ENCODE measurements at places on chromosomes 5 and 9.

DNA sequence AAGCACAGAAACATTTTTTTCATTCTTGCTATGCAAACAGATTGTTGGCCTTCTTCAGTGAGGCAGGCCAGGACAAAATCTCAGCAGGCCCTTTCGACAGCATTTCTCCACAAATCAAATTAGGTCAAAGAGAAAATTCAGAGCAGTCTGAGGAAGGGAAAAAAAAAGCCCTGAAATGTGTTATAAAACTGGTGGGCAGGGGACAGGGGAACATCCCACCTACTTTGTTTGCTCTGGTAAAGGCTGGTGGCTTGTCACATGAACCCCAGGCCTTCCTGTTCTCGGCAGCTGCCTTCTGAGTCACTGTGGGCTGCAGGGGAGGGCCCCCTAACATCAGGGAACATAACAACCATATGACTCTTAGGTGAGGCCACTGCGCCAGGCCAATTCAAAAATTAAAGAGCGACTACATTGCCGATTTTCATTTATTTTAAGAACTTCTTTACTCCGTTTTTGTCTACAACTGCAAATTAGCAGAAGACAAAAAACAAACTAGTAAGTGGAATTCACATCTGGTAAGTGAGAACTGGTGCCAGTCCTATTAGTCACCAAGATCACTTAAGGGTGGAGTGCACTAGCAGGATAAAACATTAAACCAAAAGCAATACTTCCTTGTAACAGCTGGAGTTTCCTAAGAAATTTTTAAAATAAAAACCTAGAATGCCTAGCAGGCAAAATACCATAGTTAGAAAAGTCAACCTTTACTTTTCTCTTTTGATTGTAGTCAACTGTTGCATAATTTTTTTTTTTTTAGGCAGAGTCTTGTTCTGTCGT, 46.2 kb upstream of the DENND4C start:
- DNase-seq: no peak

DNA sequence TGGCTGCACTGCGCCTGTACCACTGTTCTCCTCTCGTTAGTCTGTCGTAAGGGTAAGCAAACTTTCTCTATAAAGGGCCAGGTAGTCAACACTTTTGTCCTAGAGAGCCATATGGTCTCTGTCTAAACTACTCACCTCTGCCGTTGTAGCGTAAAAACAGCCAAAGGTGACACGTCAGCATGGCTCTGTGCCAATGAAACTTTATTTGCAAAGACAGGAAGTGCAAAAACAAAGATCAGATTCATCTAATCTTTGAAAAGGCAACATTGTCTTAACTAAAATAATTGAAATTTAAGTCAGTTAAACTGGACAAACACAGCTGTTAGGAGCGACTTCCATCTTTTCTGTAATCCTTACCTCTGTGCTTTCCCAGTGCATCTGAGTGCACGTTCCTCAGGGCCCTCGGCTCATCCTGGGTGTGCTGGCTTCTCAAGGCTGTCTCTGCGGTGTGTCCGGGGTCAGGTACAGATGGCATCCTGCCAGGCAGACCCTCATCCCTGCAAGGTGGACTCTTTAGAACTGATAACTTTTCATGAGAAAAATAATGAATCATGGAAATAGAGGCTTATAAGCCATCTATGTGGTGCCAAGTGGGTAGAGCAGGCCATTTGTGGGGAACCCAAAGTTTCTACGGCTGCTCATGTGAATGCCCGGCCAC, 35.2 kb upstream of the IRX4 start:
- no peak for DNase-seq

DNA sequence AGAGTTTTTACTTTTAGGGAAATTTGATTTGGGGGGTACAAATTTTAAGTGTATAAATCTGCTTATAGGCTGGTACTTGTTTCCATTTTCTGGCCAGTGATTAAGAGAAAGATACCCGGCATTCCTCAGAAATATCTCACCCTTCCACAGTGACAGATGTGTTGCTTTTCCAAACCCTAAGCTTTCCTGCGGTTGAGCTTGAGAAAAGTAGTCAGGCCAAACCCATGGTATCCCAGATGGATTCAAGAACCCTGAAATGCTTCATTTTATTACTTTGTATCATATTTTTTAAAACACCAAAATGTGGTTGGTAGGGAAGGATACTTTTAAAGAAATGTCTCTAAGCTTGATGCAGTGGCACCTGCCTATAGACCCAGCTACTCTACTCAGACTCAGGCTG, 23.5 kb downstream of the SPTAN1 start:
- DNase-seq: no peak

DNA sequence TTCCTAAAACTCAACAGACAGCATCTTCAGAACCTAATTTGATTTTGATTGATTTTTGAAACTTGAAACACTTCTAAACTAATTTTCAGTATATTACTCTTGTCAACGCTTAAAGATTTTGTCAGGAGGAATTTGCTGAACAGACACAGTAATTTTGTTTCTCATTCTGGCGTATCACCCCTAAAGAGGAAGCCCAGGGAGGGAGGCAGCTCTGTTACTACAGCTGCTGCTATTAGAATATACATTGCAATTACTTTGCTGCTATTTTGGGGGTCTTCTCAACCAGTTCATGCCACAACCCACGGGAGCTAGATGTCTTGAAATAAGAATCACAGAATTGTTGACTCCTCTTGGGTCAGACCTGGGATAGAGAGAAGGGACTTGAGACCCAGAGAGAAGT, 122.6 kb downstream of the TLR4 start:
- no peak for DNase-seq

- DNase-seq: no peak
Observed at GRCh38 chr5:59169768-59170150, 586.9 kb downstream of the RAB3C start.

DNA sequence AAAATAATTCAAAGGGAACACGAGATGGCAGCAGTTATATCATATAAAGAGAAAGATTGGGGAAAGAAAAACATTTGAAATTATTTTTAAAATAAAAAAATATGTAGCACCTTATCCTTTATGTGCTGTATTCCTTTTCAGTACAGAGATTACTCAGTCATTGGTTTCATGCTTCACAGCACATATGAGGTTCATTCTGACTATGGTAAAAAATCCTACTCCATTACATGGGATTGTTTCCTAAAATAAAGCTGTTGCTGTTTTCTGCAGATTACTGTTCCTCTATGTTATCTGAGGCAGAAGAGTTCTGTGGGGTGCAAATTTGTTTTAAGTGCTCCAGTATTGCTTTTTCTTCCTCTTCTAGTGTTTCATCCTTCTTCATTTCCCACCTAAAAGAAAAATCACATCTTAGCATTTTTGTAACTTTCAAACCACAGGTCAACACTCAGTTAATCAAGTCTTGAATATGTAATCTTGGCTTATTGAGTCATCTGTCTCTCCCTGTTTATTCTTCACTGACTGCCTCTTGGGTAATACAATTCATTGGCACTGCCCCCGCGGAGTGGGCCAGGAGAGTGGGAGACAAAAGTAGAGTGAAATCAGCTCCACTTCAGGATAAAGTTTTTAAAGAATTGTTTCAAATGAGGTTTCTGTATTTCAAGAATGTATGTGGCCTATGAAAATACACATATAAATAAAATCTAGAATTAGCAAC, 412.5 kb upstream of the POU5F2 start:
- no peak for DNase-seq

- DNase-seq: no peak
Observed at GRCh38 chr9:69548681-69549080, 123.5 kb downstream of the APBA1 start.

DNA sequence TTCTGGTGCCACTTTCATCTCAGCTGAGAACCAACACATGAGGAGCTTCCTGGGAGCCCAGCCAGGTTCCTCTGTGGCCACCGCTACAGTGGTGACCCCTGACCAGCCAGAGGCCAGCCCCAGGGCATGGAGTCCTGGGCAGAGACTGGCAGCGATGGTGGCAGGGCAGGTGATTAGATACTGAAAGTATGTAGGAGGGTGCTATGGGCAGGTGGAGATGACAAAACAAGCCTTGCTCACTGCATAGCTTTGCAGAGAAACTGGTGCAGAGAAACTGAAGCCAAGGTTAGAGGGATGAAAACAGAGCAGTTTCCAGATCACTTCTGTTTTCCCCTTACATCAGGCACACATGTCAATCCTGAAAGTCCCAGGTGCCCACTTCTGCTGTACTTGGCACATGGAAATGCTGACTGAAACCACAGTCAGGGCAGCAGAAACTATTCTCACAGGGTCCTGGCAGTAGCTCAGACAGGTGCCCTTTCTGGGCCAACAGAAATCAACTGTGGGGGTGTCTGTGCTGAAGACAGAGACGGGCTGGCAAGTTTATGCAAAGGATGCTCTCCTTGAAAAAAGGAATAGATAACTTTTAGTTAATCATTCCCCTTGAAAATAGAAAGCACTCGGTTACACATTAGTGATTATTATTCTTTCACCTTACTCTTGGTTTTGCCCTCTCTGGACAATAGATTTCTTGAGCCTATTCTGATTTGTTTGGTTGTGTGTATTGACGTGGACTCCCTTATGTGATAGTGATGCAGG, 90.3 kb downstream of the ANKRD55 start:
- no peak for DNase-seq

DNA sequence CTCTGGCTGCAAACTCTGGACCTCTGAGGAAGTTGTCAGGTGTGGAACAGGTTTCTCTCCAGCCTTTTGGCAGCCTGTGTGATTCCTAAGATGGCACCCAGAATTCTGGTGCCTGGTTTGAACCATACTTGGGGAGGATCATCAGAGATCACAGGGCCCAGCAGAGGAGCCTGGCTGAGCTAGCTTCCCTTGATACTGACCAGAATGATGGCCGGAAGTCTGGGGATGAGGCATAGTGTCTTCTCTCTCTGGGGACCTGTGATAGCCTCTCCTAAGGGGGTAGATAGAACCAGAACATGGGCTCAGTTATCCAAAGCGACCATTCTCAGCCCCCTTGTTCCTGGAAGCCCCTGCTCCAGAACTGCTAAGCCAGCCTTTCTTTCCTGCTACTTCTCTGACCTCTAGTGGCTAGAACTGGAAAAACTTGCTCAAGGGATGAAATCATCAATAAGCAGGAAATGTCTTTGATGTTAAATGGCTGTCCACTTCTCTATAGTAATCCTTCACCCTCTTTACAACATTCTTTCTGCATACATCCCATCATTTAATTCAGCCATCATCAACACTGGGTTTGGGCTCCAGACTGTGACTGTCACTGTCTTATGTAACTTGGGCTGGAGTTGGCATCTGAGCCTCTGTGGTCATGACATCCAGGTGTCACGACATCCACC, 55.1 kb downstream of the C9orf152 start:
- DNase-seq: peak; percentile 24

DNA sequence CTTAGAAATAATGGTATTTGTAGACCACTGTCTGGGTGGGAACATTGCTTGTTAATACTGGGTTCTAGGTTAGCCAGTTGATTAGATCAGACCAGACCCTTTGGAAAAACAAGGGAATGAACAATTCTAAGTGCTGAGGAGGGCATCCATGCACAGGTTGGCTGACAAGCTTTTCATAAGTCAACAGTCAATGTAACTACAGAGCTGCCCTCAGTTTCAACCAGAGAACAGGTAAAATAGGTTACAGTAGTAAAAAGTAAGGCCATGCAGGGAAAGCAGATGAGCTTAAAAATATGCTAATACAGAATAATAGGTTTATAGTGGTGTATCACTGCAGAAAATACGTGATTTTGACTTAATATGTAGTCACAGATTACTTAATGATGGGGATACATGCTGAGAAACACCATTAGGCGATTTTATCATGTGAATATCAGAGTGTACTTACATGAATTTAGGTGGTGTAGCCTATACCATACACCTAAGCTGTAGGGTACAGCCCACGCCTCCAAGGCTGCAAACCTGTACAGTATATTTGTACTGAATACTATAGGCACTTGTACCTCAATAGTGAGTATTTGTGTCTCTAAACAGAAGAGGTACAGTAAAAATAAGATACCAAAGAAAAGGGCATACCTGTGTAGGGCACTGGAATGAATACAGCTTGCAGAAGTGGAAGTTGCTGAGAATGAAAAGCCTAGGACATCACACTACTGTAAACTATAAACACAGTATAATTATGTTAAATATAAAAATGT, 6.1 kb upstream of the FGF18 start:
- no peak for DNase-seq

GRCh38 chr5:17343675-17344074, 126.2 kb downstream of the BASP1 start:
- DNase-seq: no peak

DNA sequence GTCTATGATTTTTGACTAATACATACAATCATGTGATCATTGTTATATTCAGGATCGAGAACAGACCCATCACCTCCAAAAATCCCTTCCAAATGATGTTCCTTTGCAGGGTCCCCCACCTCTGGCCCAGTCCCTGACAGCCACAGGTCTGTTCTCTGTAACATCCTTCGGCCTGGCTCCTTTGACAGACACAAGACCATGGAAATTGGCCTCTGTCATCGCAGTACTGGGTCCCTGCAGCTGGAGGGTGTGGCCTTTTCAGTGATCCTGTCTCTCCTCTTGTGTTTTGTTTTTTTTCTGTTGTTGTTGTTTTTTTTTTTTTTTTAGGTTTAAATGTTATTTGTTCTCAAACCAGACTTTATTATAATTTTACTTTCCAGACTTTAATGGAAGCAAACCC, 27.4 kb upstream of the ANKRD33B start:
- DNase-seq: no peak

- DNase-seq: no peak
Observed at GRCh38 chr5:129664336-129664937, 83.5 kb upstream of the MINAR2 start.

DNA sequence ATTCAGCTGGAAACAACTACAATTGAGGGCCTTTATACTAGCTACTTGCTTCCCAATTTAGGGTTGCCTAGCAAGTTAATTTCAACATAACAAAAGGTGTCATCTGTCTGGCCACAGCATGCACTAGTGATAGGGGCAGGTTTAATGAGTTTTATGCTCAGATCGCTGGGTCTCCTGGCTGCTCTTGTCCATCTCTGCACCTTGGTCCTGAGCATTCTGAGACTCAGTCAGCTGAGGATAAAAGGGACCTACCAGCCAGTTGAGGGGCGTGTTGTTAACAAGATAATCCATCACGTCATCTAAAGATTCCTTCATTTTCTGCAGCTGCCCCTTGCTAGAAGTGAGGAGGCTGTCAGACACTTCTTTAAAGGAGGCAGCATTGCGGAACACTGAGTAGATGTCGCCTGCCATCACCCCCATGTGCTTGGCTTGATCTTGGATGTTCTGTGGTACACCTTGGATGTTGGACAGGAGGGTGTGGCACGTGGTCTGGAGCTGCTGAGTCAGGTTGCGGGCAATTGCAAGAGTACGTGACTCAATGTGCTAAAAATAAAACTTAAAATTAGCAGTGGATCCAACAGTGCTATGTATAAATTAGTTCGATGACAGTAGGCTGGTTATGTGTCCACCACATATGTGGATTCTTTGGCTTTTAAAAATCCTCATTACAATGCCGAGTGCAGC, 11.0 kb downstream of the PLIN2 start:
- DNase-seq: no peak

DNA sequence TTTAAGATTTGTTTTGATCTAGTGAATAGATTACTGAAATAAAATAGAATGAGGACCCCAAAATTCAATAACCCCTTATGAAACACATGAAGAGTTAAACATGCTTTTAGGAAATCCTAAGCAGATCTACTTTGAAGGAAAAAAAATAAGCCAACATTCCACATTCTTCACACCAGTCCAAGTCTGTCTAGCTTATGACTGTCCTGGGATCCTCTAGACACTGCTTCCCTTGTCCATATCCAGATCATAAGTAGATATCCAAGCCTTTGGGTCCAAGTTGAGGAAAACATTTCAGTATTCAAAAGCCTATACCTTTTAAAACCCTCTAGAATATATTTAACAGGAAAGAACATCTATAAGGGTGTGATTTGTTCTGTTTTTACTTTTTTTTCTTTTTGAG, 58.8 kb upstream of the MINAR2 start:
- DNase-seq: no peak

Measured in NCI-H510A (cell line).